Activated effector memory CD4-positive, alpha-beta T cell treated with Interleukin-2 at 50 U/mL for 16 hours (primary cell): ENCODE measurements at places on chromosomes 11 and 22.

DNA sequence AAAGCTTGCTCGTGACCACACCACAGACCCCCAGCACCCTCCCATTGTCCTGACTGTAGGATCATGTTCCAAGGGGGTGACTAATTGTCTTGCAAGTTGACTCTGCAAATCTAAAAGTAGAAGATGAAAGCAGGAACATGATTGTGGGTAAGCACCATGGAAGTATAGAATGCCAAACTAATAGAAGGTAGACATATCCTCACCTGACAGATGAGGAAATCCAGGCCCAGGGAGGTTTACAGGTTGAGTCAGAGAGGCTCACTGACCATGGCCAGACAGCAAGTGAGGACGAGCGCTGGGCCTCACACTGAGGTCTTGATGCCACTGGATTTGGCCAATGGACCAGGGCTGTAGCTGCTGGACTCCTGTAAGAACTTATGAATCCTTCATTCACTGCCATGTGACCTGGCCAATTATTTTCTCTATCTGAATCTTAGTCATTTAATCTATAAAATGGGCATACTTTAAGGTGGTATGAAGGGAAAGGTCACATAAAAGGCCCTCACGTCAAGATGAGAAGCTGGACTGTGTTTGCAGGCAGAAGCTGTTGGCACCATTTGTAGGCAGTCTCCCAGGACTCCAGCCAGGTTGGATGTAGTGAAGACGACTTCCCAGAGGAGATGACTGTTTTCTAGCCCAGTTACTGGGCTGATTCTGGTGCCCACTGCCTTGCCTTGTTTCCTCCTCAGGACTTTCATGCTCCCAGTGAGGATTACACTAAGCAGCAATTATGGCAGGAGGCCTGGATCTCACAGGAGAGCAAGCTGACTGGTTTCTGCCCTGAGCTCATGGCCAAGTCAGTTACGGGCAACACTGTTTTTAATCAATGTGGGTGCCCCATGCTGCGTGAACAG lies 54.6 kb downstream of the GAB4 start:
- no peak for DNase-seq

DNA sequence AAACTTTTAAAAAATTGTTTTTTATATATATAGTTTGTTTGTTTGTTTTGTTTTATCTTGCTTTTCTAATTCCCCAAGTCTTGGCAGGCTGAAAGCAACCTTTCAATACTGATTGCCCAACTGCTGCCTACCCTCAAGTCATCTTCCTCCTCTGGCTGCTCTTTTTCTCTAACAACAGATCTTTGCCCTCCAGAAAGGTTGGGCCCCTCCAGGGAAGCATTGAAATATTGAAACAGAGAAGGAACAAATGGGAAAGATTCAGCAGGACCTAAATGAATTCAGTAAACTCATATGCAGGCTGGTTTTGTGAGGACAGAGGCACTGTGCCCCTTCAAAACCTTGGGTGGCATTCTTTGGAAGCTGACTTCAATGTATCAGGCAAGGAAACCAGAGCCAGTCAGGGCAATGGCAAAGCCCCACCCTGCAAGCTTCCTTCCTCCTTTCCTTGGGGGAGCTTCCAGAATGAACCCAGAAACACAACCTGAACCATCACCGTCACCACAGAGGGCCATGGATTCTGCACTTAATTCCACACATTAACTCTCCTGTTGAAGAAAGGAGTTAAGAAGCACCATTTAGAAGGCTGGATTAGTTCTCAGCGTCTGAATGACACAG lies 815 bp upstream of the MS4A6A start:
- DNase-seq, result no peak

DNA sequence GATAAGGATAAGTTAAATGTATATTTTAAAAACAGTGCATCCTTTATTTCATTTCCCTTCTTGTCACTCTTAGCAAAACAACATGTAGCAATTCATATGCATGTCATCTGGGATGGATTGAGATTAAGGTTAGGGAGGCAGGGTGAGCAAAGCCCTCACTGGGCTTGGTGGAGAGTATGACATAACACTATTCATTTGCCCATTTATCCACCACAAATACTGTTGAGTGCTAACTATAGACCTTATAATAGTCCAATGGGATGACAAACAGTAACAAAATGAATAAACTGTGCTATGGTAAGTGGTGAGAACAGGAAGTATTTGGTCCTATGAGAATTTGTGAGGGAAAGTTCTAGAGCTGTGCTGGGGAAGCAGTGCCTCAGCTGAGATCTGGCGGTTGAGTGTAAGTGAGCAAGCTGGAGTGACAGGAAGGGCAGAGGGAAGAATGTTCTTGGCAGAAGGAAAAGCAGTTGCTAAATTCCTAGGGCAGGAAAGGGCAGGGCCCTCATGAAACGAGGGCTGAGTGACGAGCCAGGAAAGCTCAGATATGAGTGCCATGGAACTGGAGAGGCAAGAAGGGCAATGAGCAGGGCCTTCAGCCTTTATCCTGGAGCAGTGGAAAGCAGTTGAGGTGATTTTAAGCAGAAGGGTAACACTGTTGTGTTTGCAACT lies 6.7 kb downstream of the HSD17B12 start:
- DNase-seq, result no peak

DNA sequence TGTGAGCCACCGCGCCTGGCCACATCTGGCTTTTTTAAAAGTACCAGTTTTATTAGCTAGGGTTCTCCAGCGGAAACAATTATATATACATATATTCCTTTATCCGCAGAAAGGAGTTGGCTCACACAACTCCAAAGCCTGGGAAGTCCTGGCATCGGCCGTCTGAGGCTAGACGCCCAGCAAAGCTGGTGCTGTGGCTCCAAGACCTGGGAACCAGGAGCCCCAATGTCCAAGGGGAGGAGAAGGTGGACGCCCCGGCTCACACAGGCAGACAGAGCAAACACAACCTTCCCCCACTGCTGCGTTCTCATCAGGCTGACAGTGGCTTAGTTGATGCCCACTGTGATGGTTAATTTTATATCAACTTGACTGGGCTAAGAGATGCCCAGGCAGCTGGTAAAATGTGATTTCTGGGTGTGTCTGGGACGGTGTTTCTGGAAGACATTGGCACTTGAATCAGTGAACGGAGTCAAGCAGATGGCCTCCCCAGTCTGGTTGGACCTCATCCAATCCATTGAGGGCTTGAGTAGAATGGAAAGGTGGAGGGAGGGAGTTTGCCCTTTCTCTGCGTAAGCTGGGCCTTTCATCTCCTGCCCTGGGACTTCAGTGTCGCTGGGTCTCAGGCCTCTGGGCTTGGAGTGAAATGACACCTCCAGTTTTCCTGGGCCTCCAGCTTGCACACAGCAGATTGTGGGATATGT lies 904.4 kb downstream of the BRD1 start:
- DNase-seq, result no peak

GRCh38 chr22:48309115-48309705 lies 1518.5 kb downstream of the BRD1 start:
- DNase-seq, result no peak

GRCh38 chr11:8726395-8726794 lies 43.8 kb downstream of the RPL27A start:
- no peak for DNase-seq

DNA sequence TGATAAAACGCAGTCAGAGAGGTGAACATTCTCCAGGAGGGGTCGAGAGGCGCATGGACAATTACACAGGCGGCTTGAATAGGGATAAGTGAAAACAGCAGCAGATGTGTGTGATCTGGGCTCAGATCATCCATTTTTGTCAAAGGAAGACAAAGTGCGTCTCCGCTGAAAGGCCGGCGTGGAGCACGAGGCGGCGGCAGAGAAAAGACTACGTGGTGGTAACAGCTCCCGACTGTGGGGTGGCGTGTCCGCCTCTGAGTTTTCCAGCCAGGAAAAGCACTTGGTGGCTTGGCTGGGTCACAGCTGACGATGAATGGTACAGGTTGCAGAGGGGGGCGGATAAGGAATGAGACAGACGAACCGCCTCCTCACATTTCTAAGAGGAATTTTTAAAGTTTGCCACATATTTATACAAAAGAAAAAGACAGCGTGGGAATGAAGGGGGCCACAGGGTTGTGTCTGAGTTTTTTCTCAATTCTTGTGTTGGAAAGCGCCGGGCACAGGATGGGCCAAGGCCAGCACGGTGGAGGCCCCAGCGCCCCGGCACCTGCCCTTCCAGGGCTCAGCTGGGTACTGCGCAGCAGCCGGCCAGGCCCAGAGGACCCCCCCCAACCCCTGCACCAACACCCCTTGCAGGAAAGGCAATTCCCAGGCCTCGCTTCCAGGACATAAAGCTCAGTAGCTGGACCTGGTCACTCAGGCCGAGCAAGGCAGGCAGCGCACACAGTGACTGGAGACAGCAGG lies 80.4 kb downstream of the TRMU start:
- no peak for DNase-seq
